ENCODE measurements at places on chromosomes 12 and 14.

DNA sequence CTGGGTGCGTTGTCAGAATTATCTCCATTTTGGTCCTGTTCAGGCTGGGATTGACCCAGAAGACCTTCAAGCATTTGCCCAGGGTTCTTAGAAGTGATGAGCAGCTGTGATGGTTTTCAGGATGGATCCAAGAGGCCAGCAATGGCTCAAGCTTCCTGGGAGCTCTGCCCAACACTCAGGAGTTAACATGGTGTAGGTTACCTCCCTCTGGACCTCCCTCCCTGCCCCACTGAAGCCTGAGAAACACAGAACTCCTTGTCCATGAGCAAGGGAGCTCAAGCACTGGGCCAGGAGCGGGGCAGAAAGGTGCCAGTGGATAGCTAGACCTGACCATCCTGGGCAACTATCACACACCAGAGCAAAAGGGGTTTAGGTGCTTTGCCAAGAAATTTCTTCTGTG lies 148.4 kb upstream of the FKBP4 start:
- DNase-seq = no peak

- DNase-seq = no peak
These were observed 87.3 kb downstream of the DYRK2 start for GRCh38 chr12:67735868-67736267.

DNA sequence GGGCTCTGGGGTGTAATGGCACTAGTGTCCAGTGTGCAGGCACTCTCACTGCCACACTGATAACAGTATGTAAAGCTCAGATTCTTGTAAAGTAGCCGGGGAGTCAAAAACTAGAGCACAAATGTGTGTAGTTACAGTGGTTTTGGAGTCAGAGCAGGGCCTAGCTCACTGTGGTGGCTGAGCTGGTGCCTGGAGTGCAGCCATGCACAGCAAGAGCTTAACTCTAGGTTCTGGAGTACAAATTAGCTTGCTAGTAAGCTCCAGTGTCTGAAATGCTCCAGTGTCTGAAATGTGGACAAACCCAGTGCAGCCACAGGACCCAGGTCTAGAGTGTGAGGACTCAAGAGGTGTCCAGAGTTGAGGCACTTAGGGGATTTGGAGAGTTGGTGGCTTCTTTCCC lies 149.2 kb downstream of the MSRB3 start:
- DNase-seq = no peak

DNA sequence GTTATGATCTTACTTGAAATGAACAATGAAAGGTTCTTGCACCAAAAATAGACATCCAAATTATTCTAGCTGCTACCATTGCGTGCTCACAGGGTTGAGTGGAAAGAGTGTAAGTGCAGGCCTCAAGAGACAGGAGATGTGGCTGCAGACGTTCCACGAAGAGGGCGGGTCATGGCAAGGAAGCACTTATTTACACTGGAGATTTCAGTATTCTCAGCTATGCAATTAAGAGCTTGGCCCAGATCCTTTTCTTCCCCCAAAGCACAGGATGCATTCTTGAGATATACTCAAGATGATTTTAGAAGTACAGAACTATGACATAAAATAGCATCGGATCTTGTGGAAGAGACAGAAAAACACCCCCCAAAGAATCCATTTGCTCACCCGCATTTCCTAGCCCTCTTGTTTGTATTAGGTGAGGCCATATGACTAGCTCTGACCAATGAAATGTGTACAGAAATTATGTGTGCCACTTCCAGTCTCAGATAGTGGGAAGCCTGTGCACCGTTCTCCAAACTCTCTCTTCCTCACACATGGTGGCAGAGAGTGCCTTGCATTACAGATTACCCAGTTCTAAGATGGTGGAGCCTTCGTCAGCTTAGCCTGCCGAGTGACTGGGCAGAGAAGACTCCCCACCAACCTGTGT lies 261.4 kb downstream of the TTC8 start:
- no peak for DNase-seq

DNA sequence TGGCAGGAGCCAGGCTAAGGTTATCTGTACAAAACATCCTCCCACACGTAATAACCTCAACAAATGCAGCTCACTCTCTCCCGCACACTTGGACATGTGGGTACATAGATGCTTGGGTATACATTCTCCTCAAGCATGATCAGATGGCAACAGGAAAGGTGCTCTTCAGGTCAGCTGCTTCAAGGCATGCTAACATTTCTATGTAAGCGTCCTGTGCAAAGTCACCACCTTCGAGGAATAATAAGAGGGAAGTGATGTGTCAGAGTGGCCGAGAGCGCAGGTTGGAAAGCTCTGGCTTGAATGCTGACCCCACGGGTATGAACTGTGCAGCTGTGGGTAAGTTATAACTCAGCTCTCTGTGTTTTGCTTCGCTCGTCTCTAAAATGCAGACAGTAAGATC lies 24.2 kb upstream of the SLC6A12 start:
- no peak for DNase-seq

GRCh38 chr12:123237646-123238329 lies 4.6 kb downstream of the MTRFR start:
- DNase-seq = peak; percentile 48

GRCh38 chr14:77037938-77038568 lies 9.5 kb upstream of the IRF2BPL start:
- no peak for DNase-seq

DNA sequence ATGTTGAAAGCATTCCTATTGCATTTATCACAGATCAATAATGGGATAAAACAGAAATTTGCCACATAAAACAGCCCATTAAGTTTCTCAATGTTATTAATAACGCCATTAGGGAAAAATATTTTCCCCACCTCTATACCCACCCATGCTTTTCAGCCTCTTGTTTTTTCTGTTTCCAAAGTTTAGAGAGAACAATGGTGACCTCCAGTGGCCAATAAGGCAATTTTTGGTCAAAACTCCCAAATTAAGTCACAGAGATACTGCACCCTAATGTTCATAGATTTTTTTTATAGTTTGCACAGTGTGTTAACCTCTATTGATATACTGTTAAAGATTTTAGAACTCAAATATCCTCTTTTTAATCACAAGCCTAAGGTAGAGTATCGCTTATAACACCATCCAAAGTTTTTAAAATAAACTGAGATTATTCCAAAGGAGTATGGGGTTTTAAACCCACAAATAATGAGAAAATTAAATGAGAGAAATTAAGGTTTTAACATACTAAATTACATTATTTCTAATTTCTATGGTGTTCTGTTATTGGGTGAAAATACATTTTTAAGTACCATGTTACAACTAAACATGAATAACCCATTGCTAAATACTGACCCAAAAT lies 184.7 kb upstream of the DCN start:
- DNase-seq = no peak

DNA sequence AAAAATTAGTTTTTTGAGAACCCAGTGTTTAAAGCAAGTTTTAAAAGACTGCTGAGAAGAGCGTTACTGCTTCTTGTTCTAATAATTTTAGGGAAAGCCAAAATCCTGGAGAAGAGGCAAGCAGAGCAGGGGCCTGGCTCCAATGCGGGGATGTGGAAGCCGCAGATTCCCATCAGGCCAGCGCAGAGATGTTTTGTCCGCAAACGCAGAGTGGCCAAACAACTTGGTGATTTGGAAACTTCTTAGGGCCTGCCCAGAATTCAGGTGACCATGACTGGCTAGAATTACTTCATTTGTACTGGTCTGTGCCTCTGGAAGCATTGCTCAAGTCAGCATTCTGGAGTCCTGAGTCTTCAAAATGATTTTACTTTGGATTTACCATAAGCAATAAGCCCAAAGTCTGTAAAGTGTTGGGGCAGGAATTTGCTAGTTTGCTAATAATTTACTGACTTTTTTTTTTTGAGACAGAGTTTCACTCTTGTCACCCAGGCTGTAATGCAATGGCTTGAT lies 208.4 kb downstream of the PPM1H start:
- DNase-seq = no peak

- DNase-seq = peak; percentile 37
These were observed at the start of gene GPR162 for GRCh38 chr12:6821591-6822425. Gene GPR162 (plus strand): TSS chr12:6821821. CDS start chr12:6823899, 2,078 bp downstream.

GRCh38 chr12:54629925-54630324 lies 4.8 kb downstream of the LACRT start:
- no peak for DNase-seq

GRCh38 chr14:66069036-66069435 lies 417.1 kb upstream of the CCDC196 start:
- DNase-seq = no peak

DNA sequence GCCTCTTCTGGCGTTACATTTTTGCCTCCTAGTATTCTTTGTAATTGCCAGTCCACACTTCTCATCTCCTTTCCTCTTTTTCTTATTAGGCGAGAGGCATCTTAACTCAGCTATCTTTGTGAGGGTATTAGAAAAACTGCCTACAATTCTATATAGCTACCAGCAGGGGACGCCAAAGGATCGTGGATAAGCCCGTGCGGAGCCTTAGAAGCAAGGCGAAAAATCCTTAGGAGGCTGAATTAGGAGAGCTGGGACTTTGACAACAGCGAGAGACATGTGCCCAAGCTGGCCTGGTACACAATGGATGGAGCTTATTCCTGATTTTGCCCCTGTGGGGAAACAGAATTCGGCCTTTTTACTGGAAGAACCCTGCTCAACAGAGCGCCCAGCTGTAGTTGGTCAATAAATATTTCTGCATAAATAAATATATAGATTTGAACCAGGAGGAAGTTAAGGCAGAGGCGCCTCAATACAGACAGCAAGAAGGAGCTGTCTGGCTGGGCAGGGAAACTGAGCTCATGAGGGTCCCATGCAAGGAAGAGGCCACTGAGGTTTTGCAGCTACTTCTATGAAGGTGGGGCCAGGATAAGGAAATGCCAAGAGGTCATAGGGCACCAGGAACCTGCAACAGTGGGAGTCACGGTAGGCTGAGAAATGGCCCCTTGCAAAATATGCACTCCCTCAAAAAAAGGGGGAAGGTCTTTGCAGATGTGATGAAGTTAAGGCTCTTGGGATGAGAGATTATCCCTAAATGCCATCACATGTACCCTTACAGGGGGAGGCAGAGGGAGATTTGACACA lies 14.6 kb upstream of the RBM19 start:
- peak; percentile 33 for DNase-seq

DNA sequence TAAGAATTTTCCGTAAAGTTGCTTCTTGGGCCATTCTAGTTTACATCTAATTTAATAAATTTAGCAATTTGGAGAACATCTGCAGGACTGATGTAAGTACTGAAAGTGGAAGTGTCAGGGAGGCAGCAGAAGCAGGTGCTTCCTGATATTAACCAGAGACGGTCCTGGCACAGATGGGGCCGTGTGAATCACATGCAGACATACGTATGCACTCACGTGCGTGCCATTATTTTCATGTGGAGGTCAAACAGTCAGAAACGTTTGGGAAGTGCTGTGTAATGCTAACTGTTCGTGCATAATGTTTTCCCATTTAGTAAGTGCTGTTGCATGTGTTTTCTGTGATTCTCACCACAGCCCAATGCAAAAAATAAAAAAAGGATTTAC lies 87.8 kb upstream of the DYNC1H1 start:
- DNase-seq = no peak

- DNase-seq = no peak
These were observed 8.3 kb downstream of the TRAF3 start for GRCh38 chr14:102785595-102785963.

DNA sequence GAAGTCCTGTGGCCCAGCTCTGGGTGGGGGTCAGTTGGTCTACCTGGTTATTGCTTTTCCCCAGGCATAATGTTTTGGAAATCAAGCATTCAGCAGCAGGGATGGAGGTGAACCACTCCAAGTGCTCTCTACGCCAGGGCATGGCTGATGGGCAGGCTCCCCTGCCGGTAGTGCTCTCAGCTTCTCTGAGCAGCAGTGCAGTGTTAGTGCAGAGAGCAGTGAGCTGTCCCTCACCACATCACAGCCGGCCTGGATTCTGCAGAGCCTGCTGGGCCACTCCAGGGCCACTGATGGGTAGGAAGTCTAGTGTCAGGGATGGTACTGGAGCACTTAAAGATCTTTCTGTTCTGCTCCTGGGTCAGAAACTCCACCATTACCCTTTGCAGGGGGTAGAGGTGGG lies 151.1 kb downstream of the CALM1 start:
- DNase-seq = no peak

- no peak for DNase-seq
These were observed 41.1 kb downstream of the GUCY2C start for GRCh38 chr12:14655284-14655683.

- no peak for DNase-seq
These were observed 230.0 kb downstream of the MSRB3 start for GRCh38 chr12:65508276-65509035.

GRCh38 chr14:55126932-55127459 lies 2.1 kb upstream of the LGALS3 start:
- no peak for DNase-seq

- DNase-seq = no peak
These were observed 149.4 kb downstream of the RPAP3 start for GRCh38 chr12:47556261-47557030.

- DNase-seq = no peak
These were observed 4.9 kb upstream of the KRT5 start for GRCh38 chr12:52524898-52525591.

DNA sequence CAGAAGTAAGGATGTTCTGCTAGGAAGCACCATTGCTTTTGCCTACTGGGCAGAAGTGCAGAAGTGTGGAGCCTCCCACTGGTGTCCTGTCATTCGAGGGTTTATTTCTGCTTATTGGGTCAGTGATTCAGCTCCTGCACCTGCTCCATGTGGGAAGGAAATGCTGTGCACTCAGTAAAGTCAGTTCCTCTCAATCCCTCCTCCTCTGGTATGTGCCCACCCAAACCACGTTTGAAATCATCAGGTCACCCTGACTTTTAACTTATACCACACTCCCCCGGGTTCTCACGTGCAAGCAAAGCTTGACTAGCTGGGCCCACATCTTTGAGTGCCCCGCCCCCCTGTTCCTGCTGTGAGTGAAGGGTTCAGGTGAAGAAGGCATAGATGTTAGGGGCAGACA lies 223.7 kb downstream of the CHST11 start:
- no peak for DNase-seq
